A549 treated with RU486 at 1 μM for 4 hours (cell line): ENCODE measurements at places on chromosomes 3 and 15. TPM values are rescaled to one million over a fixed set of nuclear protein-coding genes. Genes with fewer than 3 reads are reported as not detected.

PEX11A gene
- total RNA-seq = 6.3 to 7.4 TPM (median 6.9 TPM) in 5 replicates

SNTN gene
- not detected in 5 replicates for total RNA-seq

SLC24A1 gene
- total RNA-seq = 1.7 to 5.0 TPM (median 3.7 TPM) in 5 replicates

ATP10A gene
- 6.0 to 8.2 TPM (median 6.9 TPM) in 5 replicates for total RNA-seq

XYLB gene
- 3.6 to 4.6 TPM (median 4.0 TPM) in 5 replicates for total RNA-seq

C2CD4B gene
- total RNA-seq = 0.09 to 0.16 TPM in 2 of 5 replicates, not detected in the others

PHC3 gene
- 13.8 to 16.9 TPM (median 15.3 TPM) in 5 replicates for total RNA-seq

RPP25 gene
- total RNA-seq = 21.4 to 32.8 TPM (median 29.8 TPM) in 5 replicates

MCTP2 gene
- not detected in 5 replicates for total RNA-seq

MUC4 gene
- 0.08 TPM in 1 of 5 replicates, not detected in the others for total RNA-seq

SEMA4B gene
- 108 to 162 TPM (median 133 TPM) in 5 replicates for total RNA-seq

SLC12A8 gene
- total RNA-seq = 0.87 to 1.6 TPM (median 1.4 TPM) in 5 replicates

PSTPIP1 gene
- not detected in 5 replicates for total RNA-seq

USP13 gene
- total RNA-seq = 8.4 to 11.1 TPM (median 10.5 TPM) in 5 replicates

STRIT1 gene
- not detected in 5 replicates for total RNA-seq

COLQ gene
- 0.19 to 0.53 TPM (median 0.36 TPM) in 5 replicates for total RNA-seq

OXTR gene
- 6.8 to 9.4 TPM (median 8.8 TPM) in 5 replicates for total RNA-seq

GOLGA8S gene
- total RNA-seq = 0.09 to 0.16 TPM (median 0.14 TPM) in 5 replicates

PCBP4 gene
- 9.7 to 14.6 TPM (median 12.6 TPM) in 5 replicates for total RNA-seq

PIGBOS1 gene
- total RNA-seq = 20.8 to 33.4 TPM (median 28.2 TPM) in 5 replicates

SKOR1 gene
- 0.02 to 0.03 TPM in 2 of 5 replicates, not detected in the others for total RNA-seq
